ENCODE measurements at places on chromosomes 11 and 22.

DNA sequence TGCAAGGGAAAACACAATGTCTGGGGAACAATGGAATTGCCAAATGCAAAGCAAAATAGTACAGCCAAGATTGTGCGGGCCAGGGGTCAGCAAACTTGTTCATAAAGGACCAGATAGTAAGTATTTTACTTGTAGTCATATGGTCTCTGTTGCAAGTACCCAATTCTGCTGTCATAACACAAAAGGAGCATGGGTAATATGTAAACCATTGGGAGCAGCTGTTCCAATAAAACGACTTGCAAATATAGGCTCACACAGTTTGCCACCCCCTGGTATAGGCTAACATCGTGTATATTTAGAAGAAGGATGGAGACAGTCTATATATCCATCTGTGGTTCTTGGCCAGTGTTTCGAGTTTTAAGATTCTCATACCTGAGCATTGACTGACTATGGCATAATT, 15.6 kb downstream of the SDHAF2 start:
- no peak for DNase-seq

GRCh38 chr22:44848296-44848741, 95.9 kb downstream of the ARHGAP8 start:
- DNase-seq: no peak

DNA sequence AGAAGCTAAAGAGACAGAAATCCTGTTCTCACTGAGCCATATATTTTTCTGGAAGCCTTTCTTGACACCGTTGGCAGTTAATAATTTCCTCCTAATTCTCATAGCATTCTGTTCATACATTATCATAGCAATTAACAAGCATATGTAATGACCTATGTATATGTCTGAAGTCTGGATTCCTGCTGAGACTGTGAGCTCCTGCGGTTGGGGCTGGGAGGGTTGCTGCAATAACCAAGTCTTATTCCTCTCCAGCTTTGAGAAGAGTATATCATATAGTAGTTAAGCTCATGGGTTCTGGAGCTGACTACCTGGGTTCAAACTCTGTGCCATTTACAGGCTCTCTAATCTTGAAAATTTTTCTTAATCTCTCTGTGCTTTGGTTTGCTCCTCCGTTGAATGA, 175.2 kb downstream of the MAML2 start:
- DNase-seq: no peak

DNA sequence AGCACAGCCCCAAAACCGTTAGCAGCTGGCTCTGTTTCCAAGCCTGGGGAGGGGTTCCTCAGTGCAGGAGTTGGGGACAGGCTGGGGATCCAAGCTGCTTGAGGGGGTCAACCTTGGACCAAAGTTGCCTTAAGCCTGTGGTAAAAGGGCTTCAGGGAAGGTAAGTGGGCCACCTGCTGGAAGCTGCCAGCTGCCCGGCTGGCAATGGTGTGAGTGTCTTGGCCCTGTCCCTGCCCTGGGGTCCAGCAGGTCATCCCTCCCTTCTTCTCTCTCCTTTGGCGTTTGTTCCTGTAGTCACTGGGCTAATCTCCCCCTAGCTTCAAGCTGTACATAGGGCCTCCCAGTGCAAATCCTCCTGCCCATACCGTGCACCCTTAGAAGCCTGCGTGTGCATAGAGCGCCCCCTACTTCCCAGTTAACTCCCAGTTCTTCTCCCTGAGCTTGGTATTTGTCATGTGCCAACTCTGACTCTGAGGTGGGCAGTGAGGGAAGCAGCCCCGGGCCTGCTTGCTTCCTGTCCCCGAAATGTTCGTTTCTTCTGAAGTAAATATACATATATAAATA, 4.4 kb downstream of the TMEM258 start:
- no peak for DNase-seq

DNA sequence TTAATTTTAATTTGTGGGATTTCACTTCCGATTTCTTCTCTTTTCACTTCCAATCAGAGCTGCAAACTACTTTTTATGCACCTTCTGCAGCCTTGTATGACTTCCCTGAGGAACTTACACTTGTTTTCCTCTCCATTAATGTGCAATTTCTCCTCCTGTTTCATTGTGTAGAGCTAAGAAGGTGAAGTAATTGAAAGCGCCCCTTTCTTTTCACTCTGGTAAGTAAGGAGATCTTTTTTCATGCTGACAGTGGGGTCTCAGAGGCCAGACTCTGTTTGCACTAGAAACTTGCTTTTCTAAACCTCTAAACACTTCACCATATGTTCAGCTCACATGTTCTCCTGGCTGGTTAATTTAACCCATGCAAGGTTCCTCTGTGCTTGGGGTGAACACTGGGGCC, 117.0 kb downstream of the FANCF start:
- no peak for DNase-seq

GRCh38 chr11:27864611-27865010, 164.4 kb upstream of the BDNF start:
- no peak for DNase-seq

- no peak for DNase-seq
Observed at GRCh38 chr22:24053481-24054226, 42.5 kb downstream of the CABIN1 start.

- no peak for DNase-seq
Observed at GRCh38 chr11:19311308-19312030, 70.7 kb upstream of the E2F8 start.

Measured in GM12864 (cell line).